ENCODE measurements at places on chromosomes 7 and 10. TPM values are rescaled to one million over a fixed set of nuclear protein-coding genes. Genes with fewer than 3 reads are reported as not detected.

GRCh38 chr10:20883552-20883951, 13.6 kb downstream of the NEBL start:
- DNase-seq: no peak

GRCh38 chr7:45580053-45580872, 6.1 kb downstream of the ADCY1 start:
- no peak for DNase-seq

DNA sequence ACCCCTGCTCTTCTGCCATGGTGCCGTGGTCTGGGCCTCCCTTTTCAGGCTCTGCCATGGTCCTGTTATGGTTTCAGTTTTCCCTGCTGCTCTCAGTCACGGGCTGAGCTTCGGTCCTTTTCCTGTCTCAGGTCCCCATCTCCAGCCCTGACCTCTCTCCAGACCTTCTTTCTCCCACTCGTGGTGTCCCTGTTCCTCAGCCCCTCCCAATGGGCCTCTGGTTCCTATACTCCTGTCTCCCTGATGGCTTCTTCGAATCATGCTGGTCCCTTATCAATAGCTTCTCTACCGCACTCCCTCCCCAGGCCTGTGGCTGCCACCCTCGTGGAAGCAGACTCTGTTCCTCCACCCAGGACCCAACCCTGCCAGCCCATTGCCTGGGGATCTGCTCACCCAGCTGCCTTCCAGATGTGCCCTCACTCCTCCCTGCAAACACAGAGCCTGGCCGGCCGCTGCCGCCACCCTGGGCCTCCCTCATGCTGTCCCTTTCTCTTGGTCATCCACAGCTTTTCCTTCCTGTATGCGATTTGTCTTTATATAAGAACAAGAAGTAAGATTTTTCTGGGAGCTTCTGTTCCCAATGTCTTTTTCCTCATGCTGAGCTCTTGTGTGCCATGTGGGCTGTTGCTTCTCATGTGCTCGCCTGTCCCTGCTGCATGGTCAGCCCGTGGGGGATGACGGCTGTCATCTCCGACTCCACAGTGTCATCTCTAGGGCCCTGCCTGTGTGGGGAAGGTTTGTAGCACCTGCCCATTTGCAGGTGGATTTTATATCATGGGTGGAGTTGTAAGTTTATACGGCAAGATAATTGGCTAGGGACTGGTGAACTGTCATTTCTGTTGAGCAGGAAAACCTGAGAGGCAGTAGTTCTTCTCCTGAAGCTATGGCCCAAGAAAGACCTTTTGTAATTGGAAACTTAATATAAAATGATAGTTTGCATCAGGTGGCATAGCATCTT, 126.7 kb downstream of the NT5C2 start:
- DNase-seq: no peak

The ARPC1A gene
- total RNA-seq: 214 TPM

DNA sequence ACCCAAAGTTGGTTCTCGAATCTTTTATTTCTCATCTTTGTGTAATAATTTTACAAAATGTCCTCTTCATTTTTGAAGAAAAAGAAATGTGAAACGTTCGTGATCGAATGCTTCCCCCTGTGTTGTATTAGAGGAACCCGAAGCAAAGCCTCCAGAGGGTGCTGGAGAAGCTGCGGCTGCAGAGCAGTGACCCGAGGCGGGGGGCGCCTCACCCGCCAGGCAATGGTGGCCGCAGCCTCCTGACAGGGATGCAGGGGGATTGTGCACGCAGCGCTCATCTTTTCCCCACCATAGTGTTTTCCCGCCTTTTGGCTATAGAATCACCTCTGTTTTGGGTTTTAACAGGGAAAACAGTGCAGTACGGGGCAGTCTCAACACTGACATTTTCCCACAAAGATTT, 307.5 kb upstream of the ANKRD30A start:
- no peak for DNase-seq
